Stimulated activated CD4-positive, alpha-beta T cell treated with anti-CD3 and anti-CD28 coated beads, Interleukin-1b, Interleukin-23, amount 100 ng/mL, for 1 hour (primary cell): ENCODE measurements at places on chromosomes 5 and 9.

DNA sequence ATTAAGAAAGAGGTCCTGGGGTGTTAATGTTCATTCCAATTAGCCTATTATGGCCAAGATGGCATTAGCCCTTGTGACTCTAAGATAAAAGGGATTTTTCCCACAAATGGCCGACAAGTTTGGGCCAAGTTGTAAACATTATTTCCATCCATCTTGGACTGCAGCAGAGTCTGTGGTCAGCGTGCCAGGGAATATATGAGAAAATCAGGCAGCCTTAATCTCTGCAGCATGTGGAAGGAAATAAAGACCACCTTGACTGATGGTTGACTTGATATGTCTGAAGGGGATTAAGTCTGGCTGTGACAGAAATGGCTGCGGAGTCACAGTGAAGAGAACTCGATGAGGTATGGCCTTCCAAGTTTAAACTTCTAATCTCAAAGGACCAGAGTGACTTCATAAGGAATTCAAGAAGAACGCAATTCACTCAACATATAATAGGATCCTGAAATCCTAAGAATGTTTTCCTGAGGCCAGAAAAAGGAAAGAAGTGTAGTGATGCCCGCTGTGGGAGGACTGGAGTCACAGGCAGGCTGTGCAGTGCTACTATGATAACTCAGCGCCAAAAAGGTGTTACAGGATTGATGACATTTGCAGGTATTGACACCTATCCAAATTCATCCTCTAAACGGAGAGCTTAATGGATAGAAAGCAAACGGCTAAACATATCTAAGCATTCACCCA is 287.1 kb downstream of the SEC61B start:
- no peak for DNase-seq

- DNase-seq: no peak
These were observed 121.0 kb downstream of the ZCCHC7 start for GRCh38 chr9:37241340-37241739.

DNA sequence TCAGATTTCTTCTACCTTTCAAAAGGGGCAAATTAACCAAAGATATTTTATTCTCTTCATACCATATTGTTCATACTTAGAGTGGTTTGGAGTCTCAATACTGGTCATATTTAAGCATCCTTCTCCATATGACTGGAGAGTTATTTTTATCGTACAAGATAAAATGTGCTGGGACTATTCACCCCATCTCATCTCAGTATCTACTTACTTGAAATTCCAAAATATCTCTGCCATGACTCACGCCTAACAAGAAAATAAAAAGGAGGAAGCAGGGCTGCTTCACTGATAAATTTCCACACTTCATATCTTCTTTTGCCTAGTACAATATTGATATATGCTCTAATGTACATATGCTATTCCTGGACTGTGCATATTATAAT is 277.9 kb upstream of the CDH9 start:
- DNase-seq: no peak

- no peak for DNase-seq
These were observed 272.2 kb upstream of the ADRA1B start for GRCh38 chr5:159644053-159644452.

- DNase-seq: no peak
These were observed 203.9 kb upstream of the CDH9 start for GRCh38 chr5:27242258-27242626.

DNA sequence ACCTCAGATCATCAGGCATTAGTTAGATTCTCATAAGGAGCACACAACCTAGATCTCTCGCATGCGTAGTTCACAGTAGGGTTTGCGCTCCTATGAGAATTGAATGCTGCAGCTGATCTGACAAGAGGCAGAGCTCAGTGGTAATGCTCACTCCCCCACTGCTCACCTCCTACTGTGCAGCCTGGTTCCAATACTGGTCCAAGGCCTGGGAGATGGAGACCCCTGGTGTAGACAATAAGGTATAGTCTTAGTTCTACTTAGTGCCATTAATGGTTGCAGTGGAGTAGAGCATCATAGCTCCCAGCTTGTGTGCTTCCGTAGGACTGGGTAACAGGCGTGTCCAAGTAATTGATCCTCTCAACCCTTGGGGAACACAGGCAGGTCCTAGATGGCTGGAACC is 70.4 kb upstream of the ANKRD55 start:
- no peak for DNase-seq

GRCh38 chr9:115597330-115597895 is 479.5 kb upstream of the TNC start:
- no peak for DNase-seq

- DNase-seq: no peak
These were observed 185.2 kb upstream of the RGMB start for GRCh38 chr5:98588215-98588614.

GRCh38 chr9:95993337-95993736 is 117.8 kb downstream of the ERCC6L2 start:
- DNase-seq: no peak

DNA sequence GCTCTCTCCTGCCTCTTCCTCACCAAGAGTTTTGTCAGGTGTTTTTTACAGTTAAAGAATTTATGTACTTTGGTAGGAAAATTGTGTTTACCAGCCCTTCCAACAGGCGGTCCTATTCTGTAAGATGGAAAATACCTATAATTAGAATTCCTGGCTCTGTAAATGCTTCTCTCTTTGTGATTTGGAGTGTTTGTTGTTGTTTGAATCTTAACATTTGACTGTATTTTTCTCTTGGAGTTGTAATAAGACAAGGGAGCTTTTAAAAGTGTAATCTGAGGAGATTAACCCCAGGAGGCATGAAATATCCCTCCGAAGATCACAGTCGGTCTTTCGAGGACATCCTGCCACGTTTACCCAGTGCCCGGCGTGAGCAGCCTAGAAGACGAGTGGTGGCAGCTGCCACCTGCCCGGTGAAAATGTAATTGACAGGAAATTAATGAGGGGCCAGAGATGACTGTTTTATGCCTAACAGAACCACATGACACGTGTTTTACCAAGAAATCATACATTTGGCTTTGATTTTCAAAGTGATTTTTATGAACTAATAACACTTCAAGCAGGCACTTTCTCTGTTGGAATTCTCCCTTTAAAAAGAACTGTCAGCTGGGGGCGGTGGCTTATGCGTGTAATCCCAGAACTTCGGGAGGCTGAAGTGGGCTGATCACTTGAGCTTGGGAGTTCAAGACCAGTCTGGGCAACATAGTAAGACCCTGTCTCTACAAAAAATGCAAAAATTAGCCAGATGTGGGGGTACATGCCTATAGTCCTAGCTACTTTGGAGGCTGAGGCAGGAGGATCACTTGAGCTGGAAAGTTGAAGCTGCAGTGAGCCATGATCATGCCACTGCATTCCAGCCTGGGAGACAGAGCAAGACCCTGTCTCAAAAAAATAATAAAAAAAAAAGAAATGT is 20.0 kb downstream of the ANKRD33B start:
- DNase-seq: no peak

DNA sequence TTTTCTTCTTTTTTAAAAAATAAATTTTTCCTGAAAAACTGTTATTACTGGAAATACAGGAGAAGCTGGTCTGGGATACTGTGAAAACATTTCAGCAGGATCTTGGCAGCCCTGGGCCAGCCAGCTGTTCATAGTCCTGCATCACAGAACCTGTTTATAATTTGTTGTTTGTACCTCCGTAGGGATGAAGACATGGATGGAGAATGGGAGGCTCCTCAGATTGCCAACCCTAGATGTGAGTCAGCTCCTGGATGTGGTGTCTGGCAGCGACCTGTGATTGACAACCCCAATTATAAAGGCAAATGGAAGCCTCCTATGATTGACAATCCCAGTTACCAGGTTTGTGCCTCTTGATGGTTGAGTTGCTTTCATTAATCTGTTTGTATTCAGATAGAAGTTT is 12.4 kb upstream of the MAML1 start:
- no peak for DNase-seq

DNA sequence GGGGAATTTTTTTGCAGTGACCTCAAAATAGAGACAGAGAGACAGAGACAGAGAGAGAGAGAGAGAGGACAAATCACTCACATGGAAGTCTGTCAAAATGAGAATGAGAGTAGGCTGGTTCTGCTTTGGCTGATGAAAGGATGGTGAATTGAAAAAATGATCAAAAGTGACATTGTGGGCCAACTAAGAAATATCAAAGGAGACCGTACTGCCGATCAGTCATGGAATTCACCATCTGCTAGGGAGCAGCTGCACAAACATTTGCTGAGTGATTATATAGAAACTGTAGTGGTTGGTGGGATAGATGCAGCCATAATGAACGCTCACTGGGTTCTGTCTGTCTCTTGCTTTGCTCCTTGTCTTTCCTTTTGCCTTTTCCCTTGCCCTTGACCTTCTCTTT is 476.6 kb upstream of the SGCD start:
- no peak for DNase-seq

DNA sequence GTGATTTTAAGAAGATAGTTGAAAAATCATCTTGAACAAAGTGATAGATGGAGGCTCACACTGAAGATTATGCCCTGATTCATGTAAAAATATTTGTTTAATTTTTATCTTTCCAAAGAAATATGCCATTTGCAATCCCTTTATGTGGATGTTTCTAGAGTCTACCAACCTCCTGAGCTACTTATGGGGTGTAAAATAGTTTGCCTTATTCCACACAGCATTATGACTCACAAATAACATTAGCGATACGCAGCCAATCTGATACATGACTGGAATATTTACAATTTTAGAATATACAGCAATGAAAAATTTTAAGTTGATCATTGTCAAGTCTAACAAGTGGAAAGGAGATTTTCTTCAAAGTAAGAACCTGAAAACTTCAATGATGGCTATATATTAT is 327.5 kb downstream of the EDIL3 start:
- no peak for DNase-seq
